Glomerular endothelial cell (primary cell): ENCODE measurements at places on chromosomes 16 and 17. TPM values are rescaled to one million over a fixed set of nuclear protein-coding genes. Genes with fewer than 3 reads are reported as not detected.

ZNF385C gene
- not detected in 2 replicates for total RNA-seq

TMEM100 gene
- 0.12 TPM in 1 of 2 replicates, not detected in the other for total RNA-seq

ACSM5 gene
- 0.24 TPM in 1 of 2 replicates, not detected in the other for total RNA-seq

HOXB8 gene
- total RNA-seq: 27.0 and 31.7 TPM in 2 replicates

OR2C1 gene
- not detected in 2 replicates for total RNA-seq

FSCN2 gene
- 0.29 and 0.64 TPM in 2 replicates for total RNA-seq

MNT gene
- 15.1 and 15.6 TPM in 2 replicates for total RNA-seq

DNA sequence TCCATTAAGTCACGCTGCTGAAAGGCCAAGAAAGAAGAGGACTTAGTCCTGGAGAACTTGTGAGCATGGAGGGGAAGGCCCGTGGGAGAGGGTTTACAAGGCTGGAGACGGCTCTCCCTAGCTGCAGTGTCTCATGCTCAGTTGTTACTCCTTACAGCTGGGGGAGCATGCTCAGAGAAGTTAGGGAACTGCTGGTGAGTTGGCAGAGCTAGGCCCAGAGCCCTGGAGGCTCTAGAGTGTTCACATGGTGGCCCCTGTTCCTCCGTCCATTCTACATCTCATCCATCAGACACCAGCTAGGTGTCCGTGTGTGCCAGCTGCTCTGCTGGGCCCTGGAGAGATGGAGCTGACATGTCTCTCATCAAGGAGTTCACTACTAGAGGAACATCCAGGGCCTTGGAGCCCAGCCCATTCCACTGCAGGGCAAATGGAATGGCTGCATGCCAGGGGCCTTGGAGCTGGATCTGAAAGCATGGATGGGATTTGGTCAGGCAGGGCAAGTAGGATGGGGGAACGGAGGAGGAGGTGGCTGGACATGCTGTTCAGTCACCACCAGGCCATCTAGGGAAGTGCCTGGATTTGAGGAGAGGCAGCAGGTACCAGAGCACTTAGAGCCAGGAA lies 6.3 kb downstream of the XYLT2 start:
- no peak for DNase-seq

DNA sequence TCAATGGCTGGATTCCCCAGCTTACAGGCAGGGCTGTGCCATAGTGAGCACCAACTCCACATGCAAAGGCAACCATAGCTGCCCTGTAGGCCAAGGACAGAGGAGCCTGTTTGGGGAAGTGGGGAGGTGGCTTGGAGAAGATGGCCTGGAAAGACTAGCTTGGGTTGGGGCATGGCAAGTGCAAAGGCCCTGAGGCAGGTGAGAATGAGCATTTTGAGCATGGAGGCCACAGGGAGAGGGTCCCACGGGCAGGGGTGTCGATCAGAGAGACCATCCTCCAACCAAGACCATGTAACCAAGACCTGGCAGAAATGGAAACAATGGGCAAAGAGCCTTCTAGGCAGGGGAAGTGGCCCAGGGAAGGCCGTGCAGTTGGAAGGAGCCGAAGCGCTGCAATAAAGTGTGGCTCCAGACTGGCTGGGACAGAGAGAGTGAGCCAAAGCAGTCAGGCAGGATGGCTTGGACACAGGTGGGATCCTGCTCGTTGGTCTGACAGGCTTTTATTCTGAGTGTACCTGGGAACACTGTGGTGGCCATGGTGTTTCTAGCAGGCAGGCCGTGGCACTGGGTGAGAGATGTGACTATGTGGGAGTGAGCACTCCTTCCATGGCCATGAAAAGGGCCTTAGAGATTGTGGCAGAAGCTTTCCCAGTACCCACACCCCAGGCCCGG lies 24.8 kb upstream of the MPRIP start:
- DNase-seq: no peak

DNA sequence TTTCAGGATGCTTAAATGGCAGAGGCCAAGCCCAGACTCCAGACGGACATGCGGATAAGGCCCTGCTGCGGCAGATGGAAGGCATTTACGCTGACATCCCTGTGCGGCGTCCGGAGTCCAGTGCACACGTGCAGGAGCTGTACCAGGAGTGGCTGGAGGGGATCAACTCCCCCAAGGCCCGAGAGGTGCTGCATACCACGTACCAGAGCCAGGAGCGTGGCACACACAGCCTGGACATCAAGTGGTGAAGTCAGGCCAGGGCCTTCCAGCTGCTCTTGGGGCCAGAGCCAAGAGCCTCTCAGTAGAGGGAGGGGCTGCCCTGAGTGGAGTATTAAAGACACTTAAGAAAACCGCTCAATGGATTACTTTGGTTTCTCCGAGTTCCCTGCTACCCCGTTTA lies 29.4 kb downstream of the NARF start:
- DNase-seq: no peak

DNA sequence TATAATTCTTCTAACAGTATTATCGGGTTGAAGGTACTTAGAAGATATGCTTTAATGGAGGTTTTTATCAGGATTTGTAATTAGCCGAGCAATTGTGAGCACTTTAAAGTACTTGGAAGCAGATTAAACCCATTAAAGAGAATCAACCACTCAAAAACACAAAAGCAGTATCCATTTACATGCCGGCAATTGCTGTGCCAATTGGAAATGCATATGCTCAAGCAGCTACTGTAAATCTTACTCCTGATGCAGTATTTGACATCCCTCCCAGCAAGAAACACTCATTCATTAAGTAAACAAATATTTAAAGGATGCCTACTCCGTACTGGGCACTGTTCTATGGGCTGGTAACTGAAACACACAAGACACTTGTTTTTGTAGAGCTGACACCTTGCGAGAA lies 11.4 kb upstream of the CCL1 start:
- DNase-seq: no peak

DNA sequence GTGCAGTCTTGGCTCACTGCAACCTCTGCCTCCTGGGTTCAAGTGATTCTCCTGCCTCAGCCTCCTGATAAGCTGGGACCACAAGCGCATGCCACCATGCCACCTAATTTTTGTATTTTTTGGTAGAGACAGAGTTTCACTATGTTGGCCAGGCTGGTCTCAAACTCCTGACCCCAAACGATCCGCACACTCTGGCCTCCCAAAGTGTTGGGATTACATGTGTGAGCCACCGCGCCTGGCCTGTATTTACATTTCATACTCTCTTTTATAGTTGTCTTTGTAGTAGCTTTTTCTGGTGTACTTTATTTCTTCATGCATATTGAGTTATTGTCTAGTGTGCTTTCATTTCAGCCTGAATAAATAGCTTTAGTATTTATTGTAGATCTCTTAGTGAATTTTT lies 10.1 kb upstream of the ADORA2B start:
- DNase-seq: no peak

DNA sequence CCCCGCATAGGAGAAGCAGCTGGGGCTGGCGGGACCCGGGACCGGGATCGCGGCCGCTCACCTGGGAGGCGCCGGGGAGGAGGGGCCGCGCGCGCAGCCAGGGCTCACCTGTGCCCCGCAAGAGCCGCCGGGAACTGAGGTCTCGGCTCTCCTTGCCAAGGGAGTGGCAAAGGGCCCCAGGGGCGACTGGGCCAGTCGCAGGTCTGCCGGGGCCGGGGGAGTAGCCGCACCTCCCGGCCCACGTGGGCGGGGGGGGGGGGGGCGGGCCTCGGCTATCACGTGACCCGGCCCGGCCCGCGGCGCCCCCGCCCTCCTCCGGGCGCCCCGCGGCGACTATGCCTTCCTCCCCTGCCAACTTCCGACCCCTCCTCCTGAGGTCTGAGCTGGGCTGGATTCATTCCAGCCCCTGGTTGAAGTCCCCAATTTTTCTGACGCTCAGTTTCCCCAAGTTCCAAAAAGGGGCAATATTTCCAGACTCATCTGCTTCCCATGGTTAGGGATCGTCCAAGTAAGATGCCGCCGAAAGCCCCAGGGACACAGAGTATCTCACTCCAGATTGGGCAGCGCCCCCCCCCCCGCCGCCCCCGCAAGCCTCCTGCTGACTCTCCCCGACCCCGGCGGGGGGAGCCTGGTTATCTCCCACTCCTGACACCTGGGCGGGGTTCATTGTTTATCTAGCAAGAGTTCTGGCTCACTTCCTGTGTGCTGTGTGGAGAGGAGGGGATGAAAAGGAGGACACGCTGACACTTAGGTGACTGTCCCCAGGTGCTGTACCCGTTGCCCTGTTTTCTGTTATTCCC lies at the start of gene TMC6:
TMC6 (minus strand) TSS at position 205 of the 800 bp plus-strand sequence. CDS start 1,923 bp downstream, outside the sequence.
- DNase-seq: no peak

- no peak for DNase-seq
These were observed at the start of gene ACSM5 for GRCh38 chr16:20409398-20410120. TSS of gene ACSM5 (plus strand) at chr16:20409534. CDS start at chr16:20411485, 1,951 bp downstream.

GRCh38 chr17:63626551-63627180 lies 4.4 kb downstream of the MAP3K3 start:
- DNase-seq: no peak

- DNase-seq: no peak
These were observed 120.2 kb upstream of the XYLT1 start for GRCh38 chr16:17590711-17591654.

DNA sequence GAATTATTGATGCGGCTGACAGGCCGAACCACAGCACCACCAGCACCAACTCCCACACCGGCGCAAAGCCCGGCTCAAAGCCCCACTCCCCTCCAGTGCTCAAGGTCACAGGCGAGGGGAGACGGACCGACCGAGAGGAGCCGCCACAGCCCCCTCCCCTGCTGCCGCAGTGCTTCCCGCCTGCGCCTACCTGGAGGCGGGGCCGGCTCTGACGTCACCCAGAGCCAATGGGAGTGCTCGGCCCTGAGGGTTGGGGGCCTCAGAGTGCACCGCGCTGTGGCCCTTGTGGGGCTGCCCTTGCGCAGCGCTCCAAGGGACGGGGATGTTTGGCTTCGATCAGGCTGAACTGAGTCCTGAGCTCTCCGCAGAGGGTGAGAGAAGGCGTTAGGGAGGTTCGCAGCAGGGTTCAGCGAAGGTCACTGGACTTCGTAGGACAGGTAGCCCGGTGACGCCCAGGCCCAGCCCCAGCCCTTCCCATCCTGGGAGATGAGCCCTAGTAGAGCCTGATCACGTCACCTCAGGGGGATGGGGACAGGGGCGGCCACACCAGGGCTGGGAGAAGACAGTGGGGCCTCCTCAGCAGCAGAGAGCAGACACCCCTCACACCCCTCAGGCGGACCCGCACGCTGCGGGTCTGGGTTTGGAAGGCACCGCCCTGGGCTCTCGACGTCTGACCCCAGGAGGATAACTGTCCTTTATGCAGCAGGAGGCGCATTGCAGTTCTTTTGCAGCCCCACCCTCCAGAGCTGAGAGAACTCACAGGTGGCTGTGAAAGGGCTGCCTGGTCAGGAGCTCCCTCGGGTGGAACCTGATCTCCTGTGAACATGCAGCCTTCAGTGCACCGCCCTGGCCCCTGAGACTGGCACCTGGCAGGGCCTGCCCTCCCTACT lies 1.5 kb downstream of the NDRG4 start:
- DNase-seq: no peak

GRCh38 chr17:20706751-20707373 lies 127.3 kb downstream of the CDRT15L2 start:
- no peak for DNase-seq

DNA sequence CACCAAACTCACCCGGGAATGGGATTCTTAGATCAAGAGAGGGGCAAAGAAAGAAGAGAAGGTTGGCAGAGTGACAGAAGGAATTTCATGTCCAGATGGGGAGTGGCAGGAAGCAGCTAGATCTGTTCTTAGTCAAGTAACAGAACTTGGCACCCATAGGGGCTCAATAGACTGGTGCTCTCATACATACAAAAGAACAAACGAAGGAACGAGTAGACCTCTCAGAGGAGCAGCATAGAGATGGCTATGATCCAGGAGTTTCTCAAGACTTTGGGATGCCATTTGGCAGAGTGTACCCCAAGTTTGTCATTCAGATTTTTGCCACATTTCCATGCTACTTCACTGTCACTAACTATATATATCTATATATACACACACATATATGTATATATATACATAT lies 47.9 kb downstream of the GINS3 start:
- DNase-seq: no peak

DNA sequence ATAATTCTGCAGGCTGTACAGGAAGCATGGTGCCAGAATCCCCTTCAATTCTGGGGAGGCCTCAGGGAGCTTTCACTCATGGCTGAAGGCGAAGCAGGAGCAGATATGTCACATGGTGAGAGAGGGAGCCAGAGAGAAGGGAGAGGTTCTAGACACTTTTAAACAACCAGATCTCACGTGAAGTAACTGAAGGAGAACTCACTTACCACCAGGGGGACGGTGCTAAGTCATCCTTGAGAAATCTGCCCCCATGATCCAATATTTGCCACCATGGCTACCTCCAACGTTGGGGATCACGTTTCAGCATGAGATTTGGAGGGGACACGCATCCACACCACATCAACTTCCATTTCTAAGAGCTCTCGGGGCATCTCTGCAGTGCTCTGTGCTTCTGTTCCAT lies 37.4 kb upstream of the GNA13 start:
- DNase-seq: no peak

- DNase-seq: no peak
These were observed 170.5 kb downstream of the TANC2 start for GRCh38 chr17:63136369-63137012.

GRCh38 chr17:74746922-74747321 lies 1.5 kb upstream of the NHERF1 start:
- DNase-seq: no peak

GRCh38 chr16:46743232-46743719 lies 4.9 kb downstream of the MYLK3 start:
- no peak for DNase-seq

DNA sequence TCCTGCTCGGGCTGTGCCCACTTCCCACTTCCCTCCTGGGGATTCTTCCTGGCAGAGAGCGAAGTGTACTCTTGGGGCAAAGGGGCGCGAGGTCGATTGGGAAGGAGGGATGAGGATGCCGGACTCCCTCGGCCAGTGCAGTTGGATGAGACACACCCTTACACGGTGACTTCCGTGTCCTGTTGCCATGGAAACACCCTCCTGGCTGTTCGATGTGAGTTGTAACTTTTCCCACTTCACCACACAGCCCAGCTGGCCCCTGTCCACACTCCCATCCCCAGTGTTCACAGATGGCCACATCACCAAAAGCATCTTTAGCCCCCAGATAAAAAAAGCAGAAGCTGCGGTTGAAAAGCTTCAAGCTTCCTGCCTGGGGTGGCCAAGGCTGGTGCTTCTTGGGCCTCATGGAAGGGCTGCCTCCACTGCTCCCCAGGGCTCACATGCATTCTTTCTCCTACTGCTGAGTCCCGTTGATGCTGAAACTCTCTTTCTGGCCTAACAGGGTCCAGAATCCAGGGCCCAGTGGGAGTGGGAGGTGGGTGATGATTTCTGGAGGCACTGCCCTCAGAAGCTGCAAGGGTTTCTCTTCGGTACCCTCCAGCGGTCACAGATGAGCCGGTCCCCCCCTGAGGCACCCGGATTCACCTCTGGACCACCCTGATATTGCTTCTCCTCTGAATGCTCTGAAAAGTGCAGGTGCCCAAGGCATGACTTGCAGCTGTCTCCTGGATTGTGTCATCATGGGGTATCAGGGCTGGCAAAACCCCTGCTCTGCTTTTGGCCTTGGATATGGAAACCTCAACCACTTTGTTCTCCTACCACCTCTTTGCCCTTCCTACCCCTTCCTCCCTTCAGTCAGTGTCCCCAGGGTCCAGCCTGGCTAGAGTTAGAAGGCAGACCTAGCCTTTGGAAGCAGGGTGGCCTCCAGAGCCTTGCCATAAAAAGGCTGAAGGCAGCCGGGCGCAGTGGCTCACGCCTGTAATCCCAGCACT lies 2.2 kb upstream of the TRAF4 start:
- no peak for DNase-seq
